Activated T-cell treated with anti-CD3 and anti-CD28 coated beads, Interleukin-2, amount 50 U/mL, for 72 hours (primary cell): ENCODE measurements at places on chromosomes 3 and 15.

GRCh38 chr3:181362378-181362777 lies 349.3 kb upstream of the SOX2 start:
- DNase-seq: no peak

DNA sequence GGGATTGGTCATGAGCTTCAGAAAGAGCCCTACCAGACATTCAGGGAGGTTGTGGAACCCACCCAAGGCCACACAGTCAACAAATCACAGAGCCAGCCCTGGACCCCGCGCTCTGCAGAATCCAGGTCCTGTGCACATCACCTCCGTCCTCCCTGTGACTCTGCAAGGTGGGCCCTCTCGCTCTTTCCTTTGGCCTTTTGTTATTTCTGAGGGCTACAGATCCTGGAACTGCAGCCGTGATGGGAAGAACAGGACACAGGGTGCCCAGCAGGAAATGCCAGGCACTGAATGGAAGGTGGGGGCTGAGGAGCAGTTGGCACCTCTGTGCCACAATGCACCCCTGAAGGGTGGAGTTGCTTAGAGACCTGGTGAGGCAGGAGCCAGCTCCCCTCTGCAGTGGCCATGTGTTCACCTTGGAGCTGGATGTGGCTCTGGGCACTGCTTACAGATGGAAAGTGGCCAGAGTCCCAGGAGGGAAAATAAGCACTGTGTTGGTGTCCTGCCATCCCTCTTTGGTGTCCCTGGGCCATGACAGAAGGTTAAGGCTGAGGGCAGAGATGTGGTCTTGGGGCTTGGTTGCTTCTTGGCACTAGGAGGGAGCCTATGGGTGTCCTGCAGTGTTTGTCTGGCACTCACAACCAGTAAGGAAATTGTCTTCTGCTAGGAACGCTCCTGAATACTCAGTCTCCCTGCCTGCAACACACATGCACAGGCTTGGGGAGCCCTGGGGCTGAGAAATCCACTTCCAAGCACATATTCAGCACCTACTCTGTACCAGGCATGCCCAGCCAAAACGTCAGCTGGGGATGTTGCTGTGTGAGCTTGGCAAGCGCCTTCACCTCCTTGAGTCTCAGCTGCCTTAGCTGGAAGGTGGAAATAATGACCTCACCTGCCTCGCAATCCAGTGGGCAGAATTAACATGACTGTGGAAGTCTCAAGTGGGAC lies 98.0 kb upstream of the SLC6A6 start:
- DNase-seq: no peak

- no peak for DNase-seq
Measured at GRCh38 chr15:20356911-20357480, 184.6 kb downstream of the GOLGA6L6 start.

GRCh38 chr15:47639042-47639441 lies 78.3 kb upstream of the SEMA6D start:
- DNase-seq: no peak

DNA sequence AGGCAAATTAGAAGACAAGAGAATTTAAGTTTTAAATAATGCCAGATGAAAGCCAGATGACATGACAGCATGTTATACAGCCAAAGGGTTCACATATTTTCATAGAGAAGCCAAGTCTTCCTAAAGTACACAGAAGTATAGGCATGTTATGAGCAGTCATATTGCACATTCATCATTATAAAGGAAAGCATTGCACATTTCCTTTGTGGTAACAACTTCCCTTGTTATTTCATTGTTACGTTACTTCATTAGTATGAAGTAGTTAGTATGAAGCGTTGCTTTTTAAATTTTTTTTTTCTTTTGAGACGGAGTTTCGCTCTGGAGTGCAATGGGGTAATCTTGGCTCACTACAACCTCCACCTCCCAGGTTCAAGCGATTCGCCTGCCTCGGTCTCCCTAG lies 4.6 kb upstream of the ABCC5 start:
- DNase-seq: no peak

DNA sequence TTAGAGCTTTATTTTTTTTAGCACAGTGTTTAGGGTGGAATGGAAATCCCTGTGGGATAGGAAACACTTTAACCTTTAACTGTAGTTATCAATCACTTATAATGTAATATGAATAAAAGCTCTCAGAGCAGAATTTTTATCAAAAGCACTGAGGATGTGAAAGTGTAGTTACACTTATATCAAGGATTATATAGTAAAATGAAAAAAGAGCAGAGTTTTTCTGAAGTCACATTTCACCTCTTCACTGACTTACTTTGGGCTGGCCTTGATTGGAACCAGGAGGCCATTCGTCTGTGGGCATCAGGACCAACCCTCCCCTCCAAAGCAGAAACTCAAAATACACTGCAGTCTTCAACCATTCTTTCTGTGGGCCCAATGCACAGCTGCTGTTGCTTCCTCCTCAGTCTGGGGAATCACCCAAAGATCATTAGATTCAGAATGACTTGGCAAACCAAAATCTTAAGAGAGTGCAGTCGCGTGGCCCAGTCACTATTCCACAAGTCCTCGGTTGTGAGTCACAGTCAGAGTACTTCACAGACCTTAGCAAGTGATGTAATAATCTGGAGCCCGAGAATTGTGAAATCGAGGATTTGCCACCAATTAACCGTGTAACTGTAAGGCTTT lies 132.6 kb upstream of the COL8A1 start:
- peak; percentile 48 for DNase-seq

GRCh38 chr3:166190360-166190759 lies 353.1 kb upstream of the BCHE start:
- no peak for DNase-seq

- no peak for DNase-seq
Measured at GRCh38 chr3:150110097-150110496, 139.4 kb upstream of the PFN2 start.

GRCh38 chr15:77646104-77646694 lies 13.5 kb upstream of the LINGO1 start:
- DNase-seq: no peak

DNA sequence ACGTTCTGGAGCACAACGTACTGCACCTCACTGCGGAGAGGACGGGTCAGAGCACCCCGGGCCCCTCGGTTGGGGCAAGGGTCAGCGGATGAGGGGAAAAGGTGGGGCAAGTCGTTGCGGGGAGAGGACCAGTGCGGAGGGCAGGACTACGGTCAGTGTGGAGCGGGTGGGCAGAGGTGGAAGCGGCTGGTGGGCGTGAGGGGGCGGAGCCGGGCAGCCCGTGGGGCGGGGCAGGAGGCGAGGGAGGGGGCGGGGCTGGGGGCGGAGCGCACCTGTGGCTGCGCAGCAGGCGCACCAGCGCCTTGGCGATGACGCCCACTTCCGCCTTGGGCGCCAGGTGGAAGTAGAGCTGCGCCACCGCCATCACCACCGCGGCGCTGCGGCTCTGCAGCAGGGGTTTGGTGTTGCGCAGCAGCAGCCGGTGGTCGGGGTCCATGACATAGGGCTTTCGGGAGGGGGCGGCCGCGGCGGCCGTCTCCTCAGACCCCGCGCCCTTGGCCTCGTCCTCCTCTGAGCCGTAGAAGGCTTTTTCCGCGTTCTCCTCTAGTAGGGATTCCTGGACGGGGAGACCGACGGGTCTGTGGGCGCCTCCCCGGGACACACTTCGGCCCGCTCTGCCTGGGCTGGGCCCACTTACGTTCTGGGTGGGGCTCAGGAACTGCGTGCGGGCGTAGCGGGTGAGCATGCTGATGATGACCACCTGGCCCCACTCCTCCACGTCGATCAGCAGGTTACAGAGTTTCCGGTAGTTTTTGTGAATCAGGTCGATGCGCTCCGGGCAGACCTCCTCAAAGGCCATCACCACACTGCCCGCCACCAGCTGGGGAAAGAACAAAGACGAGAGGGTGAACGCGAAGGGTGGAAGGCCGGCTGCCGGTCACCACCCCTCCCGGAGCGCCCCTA lies 29.2 kb downstream of the AP3B2 start:
- peak; percentile 82 for DNase-seq

- DNase-seq: no peak
Measured at GRCh38 chr3:30779686-30780287, 114.7 kb downstream of the GADL1 start.

- no peak for DNase-seq
Measured at GRCh38 chr15:76084256-76084655, 24.5 kb downstream of the TMEM266 start.

DNA sequence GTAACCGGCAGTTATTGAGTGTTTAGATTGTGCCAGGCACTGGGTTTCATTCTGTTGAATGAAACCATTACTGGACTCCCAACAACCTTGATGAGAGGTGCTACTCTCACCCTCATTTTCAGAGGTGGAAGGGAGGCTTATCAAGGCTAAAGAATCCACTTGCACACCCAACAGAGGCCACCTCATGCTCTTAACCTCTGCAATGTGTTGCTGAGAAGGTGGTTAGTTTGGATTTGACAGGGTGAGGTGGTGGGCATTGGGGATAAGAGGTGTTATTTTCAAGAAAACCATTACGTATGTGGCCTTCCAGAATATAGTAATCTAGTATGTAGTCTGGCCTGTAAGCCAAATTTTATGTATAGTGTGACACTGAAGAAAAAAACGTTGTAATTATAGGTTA lies 73.1 kb downstream of the FHIT start:
- DNase-seq: no peak

DNA sequence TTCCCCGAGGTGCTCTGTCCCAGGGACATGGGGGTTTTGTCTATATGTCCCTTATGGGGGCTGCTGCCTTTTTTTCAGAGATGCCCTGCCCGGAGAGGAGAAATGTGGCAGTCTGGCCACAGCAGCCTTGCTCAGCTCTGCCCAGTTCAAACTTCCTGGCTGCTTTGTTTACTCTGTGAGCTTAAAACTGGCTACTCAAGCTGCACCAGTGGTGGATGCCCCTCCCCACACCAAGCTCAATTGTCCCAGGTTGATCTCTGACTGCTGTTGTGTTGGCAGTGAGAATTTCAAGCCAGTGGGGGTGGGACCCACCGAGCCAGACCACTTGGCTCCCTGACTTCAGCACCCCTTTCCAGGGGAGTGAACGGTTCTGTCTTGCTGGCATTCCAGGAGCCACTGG lies 188.9 kb downstream of the STXBP5L start:
- no peak for DNase-seq

DNA sequence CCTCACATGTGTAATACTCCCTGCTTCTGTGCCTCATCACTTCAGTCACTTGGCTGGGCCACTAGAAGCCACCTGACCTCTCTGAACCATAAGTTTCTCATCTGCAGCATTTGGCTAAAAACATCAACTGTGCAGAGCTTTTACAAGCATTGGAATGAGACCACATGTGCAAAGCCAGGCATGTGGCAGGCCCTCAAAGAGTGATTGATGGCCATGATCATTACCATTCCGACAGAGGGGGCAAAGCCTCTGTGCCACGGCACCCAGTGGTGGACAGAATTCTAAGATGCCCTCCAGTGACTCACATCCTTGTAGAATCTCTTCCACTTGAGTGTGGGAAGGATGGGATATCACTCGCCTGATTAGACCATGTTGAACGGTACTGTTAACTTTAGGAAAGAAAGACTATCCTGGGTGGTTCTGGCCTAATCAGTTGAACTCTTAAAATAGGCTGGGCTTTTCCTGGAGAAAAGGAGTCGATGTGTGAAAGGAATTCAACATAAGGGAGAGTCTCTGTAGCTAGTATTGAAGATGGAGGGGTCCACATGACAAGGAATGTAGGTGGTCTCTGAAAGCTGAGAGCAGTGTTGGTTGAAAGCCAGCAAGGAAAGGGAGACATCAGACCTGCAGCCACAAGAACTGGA lies 13.5 kb downstream of the CDCP1 start:
- no peak for DNase-seq

DNA sequence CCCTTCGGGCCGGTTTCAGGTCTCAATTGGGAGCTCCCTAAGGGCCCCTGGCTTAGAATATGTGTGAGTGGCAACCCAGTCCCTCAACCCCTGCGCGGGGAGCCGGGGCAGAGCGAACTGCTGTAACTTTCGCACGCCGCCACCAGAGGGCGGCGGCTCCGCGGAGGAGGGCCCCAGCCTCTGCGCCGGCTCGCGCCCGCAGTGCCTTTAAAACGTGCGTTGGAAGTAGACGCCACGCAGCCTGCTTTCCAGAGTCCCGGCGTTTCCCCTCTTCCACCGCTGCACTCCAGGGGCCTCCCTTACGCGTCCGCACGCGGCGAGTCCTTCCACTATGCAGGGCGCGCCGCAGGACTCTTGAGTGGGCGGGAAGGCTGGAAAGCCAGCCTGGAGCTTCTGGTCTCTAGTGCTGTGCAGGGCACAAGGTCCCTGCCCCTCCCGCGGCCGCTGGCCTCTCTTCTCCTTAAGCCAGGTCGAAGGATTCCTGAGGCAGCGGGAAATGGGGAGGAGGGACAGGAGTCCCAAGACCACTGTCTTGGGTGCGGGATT lies 23.7 kb upstream of the RNU6-1 start:
- peak; percentile 75 for DNase-seq

- DNase-seq: no peak
Measured at GRCh38 chr3:58085616-58086015, 77.4 kb downstream of the FLNB start.

DNA sequence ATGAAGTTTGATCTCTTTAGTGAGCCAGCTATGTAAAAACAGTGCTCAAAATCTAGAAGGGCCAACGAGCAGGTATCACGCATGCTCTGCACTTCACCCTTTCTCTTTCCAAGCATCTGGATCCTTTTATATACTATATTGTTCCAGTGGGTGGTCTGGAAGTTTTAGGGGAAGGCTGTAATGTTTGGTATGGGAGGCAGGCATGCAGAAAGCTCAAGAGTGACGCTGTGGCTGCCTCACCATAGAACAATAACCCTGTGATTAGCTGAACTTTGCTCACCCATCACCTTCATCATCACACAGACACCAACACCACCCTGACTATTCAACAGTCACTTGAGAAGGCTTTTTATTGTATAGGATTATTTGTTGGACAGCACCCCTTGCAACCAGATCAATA lies 81.6 kb downstream of the FBN1 start:
- DNase-seq: no peak

GRCh38 chr15:89533861-89534544 lies 37.6 kb upstream of the RHCG start:
- no peak for DNase-seq

GRCh38 chr15:63715818-63716217 lies 117.9 kb downstream of the HERC1 start:
- no peak for DNase-seq

- no peak for DNase-seq
Measured at GRCh38 chr3:145183261-145183660, 977.7 kb downstream of the PLOD2 start.

DNA sequence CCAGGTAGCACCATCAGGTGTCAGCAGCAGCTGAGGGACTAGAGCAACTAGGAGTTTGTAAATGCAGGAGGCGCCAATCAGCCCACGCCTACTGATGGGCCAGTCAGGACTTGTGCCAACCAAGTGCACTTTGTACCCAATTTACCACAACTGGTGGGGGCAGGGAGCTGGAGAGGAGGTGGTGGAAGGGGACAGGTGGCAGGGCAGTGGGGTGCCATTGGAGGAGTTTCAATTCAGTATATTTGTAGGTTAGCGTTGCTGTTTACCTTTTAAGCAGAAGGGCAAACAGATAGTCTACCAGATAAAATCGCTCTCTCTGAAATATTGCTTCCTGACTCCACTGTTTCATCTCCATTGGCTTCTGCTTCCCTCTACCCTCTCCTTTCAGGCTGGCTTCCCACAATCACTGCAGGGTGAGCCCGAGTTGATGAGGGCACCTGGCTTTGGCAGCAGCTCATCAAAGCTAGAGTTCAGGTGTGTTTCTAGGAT lies 75.7 kb downstream of the TRIM69 start:
- no peak for DNase-seq
